Fibroblast of skin of abdomen (primary cell): ENCODE measurements at places on chromosomes 5 and 9.

GRCh38 chr5:82820188-82820587 is 257.0 kb downstream of the TMEM167A start:
- DNase-seq, result no peak

GRCh38 chr5:40277161-40277906 is 402.4 kb upstream of the PTGER4 start:
- DNase-seq, result no peak

GRCh38 chr9:96015876-96016686 is 140.6 kb downstream of the ERCC6L2 start:
- DNase-seq, result no peak

GRCh38 chr9:7089406-7090193 is 331.8 kb downstream of the KDM4C start:
- DNase-seq, result no peak

DNA sequence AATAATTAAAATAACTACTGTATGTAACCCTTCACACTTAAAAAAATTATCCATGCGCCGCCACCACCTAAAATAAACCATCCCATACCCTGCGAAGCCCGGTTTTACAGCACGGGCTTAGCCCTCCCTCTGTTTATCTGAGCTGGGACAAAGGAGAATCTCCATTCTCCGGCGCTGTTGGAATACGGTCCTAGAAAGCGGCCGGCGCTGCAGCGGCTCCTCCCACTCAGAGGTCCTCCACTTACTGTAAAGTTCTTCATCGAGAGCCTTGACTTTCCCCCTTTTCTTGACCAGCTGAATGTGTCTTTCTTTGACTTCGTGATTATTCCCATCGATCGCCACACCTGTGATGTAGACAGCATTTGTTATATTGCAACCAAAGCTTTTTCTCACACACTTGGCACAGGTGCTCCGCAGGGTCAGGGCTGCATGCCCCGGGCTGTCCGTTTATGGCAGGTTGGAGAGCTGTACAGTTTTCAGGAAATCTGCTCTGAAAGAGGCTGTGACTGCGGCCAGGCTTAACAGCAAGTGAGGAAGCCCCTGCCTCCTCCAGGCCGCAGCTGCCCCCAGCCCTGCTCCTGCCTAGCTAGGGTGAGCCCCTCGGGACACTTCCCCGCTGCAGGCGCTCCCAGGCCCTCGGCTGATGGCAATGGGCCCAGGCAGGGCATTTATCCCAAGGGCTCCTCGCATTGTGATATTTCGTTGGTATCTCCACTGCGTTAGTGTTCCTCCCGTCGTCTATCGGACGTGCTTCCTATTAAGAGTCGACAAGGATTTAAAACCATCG is 16.7 kb downstream of the GFPT2 start:
- no peak for DNase-seq

DNA sequence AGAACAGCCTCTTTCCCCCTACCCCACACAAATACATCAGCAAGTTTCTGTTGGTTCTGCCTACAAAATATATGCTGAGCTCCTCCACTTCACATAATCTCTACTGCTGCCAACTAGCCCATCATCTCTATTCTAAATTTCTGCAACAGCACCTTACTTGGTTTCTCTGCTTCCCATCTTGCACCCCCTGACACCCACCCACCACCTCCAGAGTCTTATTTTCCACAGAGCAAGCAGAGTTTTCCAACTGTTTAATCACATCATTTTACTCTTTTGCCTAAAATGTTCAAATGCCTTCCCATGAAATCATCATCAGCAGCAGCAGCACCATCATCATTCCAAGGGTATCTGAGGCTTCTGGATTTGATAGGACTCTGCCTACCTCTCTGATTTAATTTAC is 295.7 kb downstream of the CTNND2 start:
- no peak for DNase-seq

GRCh38 chr9:37301042-37301853 is 121.2 kb upstream of the GRHPR start:
- DNase-seq, result no peak

- DNase-seq, result peak; percentile 24
Measured at GRCh38 chr5:15647251-15647650, 147.3 kb downstream of the FBXL7 start.

GRCh38 chr9:116327701-116328405 is 174.3 kb downstream of the PAPPA start:
- peak; percentile 77 for DNase-seq

- DNase-seq, result no peak
Measured at GRCh38 chr9:32011049-32011448, 373.4 kb upstream of the ACO1 start.

DNA sequence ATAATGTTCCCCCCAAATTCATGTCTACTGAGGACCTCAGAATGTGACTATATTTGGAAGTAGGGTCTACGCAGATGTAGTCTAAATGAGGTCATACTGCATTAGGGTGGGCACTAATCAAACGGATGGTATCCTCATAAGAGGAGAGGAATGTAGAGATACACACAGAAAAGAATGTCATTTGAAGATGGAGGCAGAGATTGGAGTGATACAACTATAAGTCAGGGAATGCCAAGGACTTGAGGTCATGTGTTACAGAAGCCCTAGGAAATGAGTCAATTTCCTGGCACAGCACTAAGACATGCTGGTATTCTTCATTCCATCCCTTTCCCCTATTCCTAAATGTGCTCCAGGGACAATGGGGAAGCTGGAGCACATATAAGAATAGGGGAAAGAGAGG is 758 bp upstream of the PDCD1LG2 start:
- DNase-seq, result peak; percentile 98

- DNase-seq, result peak; percentile 58
Measured at GRCh38 chr5:143791848-143792731, 19.9 kb upstream of the HMHB1 start.

DNA sequence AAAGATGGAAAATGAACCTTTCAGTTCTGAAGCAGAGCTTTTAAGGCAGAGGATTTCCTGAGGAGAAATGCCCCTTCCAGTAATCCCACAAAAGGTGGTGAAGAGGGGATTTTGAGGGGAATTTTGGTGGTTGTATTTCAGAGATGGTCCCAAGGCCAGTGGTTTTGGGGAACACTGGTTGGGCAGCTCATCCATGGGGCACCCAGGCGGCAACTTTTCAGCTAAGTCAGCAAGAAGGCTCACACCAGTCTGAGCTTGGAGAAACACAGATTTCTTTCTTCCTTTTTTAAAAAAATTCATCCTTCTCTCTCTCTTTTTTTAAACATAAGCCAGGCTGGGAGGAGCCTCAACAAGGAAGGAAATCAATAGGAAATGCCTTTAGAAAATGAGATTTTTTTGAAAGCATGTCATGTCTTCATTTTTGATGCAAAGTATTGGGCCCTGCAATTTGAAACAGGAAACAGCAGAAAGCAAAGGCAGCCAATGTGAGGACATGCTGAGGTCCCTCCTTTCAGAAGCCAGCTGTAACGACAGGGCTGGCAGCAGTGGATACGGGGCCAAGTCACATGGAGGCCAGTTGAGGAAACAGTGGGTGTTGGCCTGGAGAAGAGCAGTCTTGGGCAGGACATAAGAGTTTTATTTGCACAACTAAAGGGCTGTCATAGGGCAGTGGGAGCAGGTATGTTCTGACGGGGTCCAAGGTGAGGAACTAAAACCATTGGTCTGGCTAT is 155.3 kb upstream of the KLF4 start:
- DNase-seq, result no peak

DNA sequence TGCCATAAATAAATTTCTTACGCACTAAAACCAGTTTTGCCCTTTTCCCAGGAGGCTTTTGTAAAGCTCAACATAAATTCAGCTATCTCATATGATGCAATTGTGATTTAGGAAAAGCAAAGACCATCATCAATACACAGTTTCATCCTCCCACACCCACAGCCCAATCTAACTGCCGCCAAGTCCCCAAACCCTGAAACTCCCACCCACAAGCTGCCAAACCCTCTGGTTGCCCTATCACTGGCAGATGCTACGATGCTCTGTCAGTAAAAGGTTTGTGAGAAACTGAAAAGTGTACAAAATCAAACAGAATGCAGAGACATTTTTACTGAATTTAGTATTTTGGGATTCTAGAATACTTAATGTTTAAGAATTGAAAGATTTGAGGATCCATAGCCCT is 42.8 kb upstream of the NR4A3 start:
- DNase-seq, result no peak

GRCh38 chr9:87431837-87432236 is 65.8 kb upstream of the DAPK1 start:
- DNase-seq, result peak; percentile 63

DNA sequence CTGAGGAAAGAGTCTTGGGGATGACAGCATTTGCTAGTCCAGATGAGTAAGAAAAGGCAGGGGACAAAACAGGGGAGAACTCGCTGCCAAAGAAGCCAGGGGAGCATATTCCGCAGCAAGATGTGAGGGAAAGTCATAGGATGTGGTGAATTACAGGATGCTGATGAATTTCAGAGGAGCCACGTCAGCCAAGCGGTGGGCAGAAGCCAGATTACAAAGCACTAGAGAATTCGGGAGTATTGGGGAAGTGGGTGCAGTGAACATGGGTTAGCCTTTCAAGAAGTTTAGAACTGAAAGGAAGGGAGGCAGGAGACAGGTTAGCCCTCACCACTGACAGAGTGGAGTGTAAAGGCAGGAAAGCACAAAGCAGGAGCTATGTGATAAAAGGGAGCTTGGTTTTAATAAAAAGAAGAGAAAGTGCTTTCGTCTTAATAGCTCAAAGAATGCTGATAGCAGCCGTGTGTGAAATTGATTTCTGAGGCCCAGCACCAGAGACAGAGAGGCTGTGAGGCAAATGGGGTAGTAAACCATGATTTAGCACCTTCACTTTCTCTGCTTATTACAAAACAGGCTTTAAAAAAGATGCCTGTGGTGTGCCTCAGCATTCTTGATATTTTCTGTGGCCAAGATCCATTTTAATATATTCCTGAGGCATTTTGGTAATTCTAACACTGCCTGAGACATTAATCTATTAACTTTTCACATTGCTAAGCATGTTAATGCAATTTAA is 16.9 kb downstream of the ADAMTSL1 start:
- DNase-seq, result peak; percentile 100

DNA sequence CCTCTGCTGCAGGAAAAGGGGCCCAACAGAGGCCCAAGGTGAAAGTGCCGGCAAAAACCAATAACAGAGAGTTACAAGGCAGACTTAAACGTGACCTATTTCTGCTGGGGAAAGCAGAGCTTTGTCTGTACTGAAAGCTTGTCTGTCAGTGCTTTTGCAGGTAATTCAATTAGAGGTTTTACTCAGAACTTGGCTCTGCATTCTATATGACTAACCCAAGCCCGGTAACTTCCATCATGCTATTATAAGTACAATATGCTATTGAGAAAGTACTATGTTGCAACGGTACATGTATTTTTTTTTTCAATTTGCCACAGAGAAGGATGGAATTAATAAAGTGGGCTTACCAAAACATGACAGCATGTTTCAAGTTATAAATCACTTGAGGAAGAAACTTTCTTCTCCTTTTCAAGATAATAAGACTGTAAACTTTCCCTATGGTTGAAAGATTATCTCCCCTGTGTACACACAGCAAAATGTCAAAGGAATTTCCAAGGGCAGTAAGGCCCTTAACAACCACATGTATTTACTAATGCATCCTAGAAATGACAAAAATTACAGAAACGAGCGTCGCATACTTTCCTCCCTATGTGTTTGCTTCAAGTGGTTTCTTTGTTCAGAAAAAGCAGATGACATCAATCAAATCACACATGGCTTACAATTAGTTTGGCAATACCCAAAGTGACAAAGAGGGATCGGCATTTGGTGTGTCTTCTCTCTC is 282.4 kb downstream of the EFNA5 start:
- DNase-seq, result peak; percentile 97

DNA sequence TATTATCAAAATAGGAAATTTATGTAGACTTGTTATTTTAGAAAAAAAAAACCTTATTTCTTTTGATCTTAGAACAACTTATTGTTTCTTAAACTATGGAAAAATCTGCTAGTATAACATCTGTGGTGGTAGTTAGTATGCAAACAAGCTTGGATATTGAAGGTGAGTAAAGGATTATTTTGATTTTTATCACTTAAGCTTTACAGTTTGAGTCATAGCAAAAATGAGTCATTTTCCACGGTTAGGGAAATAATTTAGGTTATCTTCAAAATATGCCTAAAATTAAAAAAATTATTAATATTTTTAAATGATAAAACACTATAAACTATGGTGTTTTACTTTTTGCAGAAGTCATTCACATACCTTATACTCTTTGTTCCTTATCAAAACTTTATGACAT is 107.2 kb upstream of the DHFR start:
- no peak for DNase-seq

DNA sequence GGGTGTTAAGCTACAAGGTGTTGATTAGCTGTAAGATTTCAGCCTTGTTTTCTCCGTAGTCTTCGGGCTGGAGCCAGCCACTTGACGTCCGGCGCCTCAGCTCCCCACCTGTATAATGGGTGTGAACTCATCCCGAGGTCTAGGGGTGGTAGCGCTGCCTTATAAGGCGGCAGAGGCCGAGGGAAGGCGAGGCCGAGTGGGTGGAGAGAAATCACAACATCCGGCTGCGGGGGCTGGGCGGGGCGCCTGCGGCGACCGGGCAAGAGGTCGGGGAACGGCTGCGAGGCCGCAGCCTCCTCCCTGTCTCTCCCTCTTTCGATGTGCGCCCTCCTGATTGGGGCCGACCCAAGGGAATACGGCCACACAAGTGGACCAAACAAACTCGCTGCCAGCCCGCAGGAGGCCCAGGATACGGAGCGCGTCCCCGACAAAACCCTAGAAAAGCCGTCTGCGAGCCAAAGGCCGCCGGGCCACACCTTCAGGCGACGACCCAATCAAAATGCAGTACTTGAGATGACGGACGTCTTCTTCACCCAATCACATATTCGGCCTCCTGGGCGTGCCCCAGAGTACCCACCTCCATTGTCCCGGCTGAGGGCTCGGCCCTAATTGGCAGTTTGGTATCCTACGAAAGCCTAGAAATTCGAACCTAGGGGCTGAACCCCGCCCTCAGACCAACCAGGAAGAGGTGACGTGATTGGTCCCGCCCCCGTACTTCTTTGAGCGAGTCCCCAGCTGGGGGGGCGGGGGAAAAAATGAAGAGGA is 493 bp upstream of the GRK6 start:
- DNase-seq, result peak; percentile 100

DNA sequence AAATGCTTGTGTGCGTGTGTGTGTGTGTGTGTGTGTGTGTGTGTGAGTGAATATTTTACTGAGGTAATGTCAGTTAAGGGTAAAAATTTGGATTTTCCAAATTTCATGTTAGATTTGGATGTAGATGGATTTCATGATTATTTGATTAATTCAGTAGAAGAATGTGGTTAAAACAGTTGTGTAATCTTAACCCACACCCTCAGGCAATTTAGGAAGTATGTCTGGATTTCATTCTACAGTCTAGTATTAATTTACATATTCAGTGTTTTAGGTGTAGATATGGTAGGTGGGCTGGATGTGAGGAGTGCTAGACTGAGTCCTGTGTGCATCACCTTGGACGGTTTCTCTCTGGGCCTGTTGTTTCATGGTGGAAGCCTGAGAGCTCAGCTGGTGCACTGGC is 99.1 kb upstream of the CKMT2 start:
- DNase-seq, result no peak

GRCh38 chr5:133294380-133294779 is 242.6 kb downstream of the HSPA4 start:
- DNase-seq, result no peak
